ENCODE measurements at places on chromosomes 6 and 20.

DNA sequence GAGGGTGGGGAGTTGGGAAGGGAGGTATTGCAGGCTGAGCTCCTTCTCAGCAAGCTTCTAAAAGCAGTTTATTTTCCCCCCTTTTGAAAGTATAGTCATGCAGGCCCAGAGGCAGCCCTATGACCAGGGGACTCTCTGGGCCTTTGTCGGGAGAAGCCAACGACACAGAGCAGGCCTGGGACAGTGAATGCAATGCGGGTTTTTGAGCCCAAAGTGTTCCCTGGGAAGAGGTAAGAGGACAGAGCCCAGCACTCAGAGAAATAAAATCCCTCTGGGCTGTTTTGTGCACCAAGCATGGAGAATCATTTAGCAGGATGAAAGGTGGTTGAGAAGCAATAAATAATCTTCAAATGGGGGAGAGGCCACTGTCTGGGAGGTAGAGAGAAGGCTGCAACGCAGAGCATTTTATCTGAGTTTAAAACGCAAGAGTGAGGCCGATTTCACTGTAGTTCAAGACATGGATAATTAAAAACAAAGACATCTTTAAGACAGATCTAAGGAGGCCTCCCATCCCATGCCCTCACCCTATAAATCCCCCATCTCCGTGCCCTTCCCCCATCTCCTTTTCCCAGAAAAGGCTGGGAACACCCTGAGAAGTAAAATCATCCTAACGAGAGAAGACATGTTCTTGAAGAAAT is 237.5 kb downstream of the CDC5L start:
- DNase-seq = no peak

- peak; percentile 88 for DNase-seq
Observed at GRCh38 chr6:13453771-13454251, 33.6 kb downstream of the GFOD1 start.

DNA sequence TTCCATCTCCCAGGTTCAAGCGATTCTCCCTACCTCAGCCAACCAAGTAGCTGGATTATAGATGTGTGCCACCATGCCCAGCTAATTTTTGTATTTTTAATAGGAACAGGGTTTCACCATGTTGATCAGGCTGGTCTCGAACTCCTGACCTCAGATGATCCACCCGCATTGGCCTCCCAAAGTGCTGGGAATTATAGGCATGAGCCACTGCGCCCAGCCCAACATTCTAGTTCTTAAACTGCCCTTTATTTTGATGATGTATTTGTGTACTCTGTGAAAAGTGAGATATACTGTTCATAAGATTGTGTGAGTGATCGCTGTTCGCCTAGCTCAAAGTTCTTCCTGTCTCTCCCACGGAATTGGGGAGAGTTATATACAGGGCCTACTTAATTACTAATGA is 93.1 kb downstream of the HFE start:
- no peak for DNase-seq

GRCh38 chr20:3677733-3678132 is 4.1 kb downstream of the ADAM33 start:
- DNase-seq = no peak

DNA sequence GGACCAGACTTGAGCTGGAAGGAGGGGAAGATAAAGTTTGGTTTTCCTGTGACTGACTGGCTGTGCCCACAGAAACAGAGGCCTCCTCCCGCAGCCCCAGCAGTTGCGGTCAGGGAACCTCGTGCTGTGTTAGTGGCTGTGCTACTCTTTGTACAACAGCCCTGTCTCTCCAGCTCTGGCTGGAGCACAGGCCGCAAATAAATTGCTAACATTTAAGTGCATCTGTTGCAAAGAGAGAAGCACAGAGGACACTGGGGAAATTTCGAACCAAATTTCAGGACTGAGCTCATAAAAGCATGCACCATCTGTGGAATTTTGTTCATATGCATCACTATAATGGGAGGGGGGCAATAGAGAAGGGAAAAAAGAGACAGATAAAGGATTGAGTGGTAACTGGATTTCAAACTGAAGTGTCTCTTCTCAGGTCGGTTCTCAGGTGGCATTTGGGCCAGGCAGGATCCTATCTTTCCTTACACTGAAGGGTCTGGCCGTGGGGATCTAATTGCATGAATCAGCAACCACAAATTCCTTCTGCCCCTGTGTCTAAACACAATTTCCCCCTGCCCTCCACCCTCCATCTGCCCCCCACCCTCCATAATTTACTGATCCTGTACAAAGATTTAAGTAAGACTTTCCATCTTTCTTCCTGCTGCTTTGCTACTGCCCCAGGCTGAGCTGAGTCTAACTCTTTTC is 88.9 kb upstream of the ATXN1 start:
- DNase-seq = no peak

DNA sequence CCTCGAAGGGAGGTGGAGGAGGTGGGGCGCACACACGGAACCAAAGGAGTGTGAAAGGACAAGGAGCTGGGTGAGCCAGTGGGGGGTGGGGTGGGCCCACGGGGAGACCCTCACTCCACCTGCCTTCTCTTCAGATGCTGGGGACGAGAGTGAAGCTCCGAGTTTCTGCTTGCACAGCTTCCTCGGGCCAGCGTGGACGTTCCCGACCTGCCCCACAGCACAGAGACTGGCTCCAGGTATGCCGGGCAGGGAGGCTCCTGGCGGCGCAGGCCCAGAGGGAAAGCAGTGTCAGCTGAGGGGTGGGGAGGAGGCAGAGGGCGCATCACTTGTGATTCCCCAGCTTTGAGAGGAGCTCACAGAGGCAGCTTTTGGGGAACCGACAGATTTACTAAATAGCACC is 98.5 kb upstream of the RPS6KA2 start:
- DNase-seq = no peak

- DNase-seq = no peak
Observed at GRCh38 chr6:34275128-34275804, 26.5 kb upstream of the SMIM29 start.

DNA sequence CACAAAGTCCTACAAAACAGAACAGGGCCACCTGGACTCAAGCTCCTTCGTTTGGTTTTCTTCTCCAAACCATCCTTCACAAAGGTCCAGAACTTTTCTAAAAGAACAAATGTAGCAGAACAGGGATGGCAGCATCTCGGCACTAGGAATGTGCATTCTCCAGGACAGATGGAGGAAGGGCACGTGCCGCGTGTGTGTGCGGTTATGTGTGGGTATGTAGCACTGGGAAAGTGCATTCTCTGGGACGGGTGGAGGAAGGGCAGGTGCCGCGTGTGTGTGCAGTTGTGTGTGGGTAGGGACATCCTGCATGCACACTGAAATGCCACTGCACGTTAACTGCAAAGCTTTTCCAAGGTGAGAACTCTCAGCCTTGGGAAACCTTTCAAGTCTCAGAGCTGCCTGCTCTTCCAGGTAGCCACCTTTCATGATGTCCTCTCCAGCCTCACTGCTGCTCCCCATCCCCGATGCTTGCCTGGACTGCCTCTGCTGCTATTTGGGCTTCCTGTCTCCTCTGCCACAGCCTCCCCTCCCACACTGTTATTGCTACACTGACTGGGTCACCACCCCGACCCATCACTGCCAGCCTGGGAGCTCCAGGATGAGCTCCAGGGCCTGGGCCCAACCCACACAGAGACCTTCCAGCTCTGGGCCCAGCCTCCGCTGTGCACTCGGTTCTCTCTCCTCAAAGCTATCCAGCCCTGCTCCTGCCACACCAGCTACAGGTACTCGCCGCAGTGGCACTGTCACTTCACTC is 47.6 kb downstream of the EZR start:
- DNase-seq = no peak

- peak; percentile 43 for DNase-seq
Observed at GRCh38 chr6:143449082-143449713, 1.3 kb downstream of the ADAT2 start.

- DNase-seq = peak; percentile 6
Observed at GRCh38 chr20:42775037-42775436, 414.7 kb downstream of the PTPRT start.

GRCh38 chr6:57265755-57266221 is 43.7 kb upstream of the RAB23 start:
- DNase-seq = peak; percentile 15

- DNase-seq = no peak
Observed at GRCh38 chr6:5814116-5814515, 192.6 kb downstream of the NRN1 start.

GRCh38 chr6:50846852-50847155 is 28.1 kb downstream of the TFAP2B start:
- no peak for DNase-seq

DNA sequence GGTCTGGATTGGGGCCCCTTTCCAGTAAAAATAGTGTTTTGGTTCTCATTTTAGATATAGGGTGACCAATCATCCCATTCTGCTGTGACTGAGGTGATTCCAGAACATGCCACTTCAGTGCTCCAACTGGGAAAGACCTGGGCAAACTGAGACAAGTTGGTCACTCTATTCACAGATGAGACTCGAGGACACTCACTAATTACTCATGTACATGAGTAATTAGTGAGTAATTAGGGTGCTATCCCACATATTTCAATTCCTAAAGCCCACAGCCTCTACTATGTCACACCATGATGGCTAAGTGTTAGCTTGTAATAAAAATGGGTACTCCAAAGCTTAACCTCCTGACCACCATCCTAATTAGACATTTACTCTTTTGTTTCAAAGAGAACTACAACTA is 86.0 kb downstream of the CBLN4 start:
- DNase-seq = peak; percentile 53

DNA sequence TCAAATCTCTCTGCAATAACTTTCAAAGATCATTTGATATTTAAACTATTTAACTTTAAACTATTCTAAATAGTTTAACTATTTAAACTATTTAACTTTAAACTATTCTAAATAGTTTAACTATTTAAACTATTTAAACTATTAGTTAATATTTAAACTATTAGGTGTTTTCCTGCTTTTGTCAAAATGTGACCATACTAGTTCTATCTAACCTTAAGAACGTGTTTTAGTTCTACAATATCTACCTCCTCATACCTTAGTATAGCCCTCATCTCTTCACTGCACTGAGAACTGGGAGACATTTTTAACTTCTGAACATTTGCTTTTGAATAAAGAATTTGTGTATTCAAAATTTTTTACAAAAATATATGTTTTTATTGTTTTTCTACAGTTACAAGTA is 429.1 kb downstream of the ADGRB3 start:
- DNase-seq = no peak

- no peak for DNase-seq
Observed at GRCh38 chr20:51680067-51680749, 88.0 kb downstream of the ATP9A start.

GRCh38 chr6:64680446-64680845 is 1026.6 kb downstream of the EYS start:
- DNase-seq = no peak

- no peak for DNase-seq
Observed at GRCh38 chr6:88585276-88585692, 378.1 kb downstream of the RNGTT start.

GRCh38 chr6:161575523-161576254 is 301.8 kb upstream of the AGPAT4 start:
- DNase-seq = no peak

GRCh38 chr6:130159956-130160355 is 62.8 kb downstream of the SAMD3 start:
- DNase-seq = no peak

DNA sequence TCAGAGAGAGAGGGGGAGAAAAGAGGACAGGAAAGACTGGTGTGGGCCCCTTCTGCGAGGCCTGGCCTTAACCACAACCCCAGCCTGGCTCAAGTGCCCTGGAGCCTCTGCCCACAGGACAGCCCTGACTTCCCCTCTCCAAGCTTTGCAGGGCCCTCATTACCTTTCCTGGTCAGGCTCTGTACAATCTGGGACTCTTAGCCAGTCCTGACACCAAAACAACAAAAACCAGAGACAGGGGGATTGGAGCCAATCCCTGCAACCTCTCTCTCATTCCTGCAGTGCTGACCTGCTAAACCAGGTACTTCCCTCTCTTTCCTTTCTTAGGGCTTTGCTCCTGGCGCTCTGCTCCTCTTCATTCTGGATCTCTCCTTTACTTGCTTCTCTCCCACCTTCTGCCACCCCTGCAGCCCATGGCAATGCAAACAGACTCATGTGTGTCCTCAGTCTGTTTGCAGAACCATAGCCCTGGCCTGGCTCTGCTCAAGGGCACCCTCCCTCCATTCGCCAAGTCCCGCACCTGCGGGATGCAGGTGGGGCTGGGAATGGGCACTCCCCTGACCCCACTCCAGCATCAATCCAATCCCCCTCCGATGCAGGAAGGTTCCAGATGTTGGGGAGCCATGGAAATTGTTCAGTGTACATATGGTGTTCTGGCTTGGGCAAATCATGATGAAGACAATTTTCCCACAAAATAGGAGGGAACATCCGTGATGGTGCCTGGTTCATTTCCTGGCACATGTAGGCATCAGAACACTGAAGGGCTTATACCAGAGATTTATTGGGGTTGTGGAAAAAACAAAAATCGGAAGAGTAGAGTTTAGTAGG is 38.1 kb downstream of the RPP40 start:
- no peak for DNase-seq

DNA sequence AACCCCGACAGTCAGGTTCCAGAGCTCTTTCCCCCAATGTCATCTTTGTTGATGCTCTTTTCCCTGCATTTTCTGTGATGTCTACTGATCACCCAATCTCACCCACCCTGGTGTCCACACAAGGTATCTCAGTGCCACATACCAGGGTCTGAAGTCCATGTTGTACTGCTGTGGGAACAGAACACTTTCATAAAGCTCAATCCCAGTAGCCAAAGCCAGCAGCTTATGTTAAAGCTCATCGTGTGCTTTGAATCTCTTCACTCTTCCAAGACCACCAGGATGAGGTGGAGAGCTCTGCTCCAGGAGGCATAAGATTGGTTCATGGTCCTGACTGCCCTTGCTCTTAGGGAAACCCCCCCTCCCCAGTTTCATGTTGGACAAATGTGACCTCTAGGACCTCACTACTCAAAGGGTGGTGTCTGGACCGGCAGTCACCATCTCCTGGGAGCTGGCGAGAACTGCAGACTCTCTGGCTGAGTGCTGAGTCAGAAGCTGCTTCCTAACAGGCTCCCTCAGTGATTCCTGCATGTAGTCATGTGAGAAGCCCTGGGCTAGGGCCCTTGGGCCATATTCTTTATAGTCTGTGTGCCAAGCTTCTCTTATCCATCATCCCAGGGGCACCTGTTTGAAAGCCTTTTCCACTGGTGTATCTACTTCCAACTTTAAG is 13.4 kb upstream of the CPNE5 start:
- DNase-seq = peak; percentile 56

- DNase-seq = no peak
Observed at GRCh38 chr6:125140808-125141207, 12.8 kb upstream of the TPD52L1 start.

DNA sequence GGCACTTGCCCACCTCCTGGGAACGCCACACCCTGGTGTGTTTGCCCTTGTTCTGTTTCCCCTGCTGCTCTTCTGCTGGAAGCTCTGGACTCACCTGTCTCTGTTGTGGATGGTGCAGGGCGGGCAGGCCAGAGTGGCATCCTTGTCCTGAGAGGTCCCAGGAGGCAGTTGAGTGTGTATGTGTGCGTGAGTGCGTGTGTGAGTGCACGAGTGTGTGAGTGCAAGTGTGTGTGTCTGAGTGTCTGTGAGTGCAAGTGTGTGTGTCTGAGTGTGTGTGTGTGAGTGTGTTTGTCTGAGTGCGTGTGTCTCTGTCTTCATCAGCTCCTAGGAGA is 12.2 kb downstream of the IGF2R start:
- no peak for DNase-seq

- peak; percentile 68 for DNase-seq
Observed at GRCh38 chr20:38073307-38074071, 39.9 kb downstream of the RPRD1B start.
